ENCODE measurements at places on chromosomes 13 and 19.

DNA sequence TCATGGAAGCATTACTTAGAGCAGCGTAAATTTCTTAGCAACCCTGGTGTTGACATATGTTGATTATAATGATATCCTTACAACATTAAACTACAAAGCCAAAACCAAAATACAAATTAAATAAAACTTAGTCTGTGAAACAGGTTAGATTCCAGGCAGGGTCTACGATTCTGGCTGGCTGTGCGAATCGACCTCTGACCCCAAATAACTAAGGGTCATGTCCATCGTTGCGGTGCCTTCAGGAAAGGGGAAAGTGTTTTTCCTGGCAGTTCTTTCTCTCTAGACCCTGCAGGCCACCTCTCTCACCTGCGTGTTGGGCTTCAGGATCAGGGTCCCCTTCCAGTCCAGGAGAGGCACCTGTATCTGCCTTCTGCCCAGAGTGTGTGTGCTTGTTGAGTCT, 66.2 kb downstream of the ATP11A start:
- DNase-seq, result no peak

DNA sequence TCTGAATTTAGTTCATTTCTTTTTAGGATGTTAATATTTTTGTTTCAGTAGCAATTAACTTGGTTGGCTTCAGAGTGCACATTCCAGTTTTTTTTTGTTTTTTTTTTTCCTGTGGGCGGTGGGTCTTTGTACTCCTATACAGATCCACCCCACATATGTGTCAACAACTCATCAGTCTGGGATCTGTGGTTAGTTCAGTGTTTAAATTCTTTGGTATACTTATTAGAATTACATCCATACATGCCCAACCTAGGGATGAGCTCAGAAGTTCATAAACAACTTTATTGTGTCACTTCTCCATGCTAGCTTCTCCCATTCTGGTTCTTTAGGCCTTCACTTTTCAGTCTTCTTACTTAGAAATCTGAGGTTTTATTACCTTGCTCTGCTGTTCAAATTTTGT, 50.9 kb downstream of the PCCA start:
- no peak for DNase-seq

- no peak for DNase-seq
Measured at GRCh38 chr13:43293008-43293407, 269.6 kb downstream of the DNAJC15 start.

DNA sequence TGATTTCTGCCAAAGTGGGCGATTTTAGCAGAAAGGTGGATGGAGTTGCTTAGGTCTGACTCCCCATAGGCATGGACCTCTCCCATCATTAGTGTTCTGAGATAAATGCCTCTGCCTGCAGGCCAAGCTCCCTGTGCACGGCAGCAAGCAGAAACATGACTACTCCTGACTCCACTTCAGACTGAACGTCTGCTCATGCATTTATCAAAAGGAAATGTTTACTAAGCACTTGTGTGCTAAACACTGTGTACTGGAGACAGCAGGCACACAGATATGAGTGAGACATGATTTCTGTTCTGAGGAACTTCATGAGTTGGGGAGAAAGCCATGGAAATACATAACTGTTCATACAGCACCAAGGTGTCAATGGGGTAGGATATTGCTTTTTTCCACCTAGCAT, 149.6 kb downstream of the MIPEP start:
- no peak for DNase-seq

GRCh38 chr19:47133021-47133471, 2.4 kb downstream of the SAE1 start:
- no peak for DNase-seq

GRCh38 chr13:37657134-37657533, 58.6 kb upstream of the POSTN start:
- DNase-seq, result no peak

GRCh38 chr13:57633950-57634838, 2.6 kb downstream of the PCDH17 start:
- no peak for DNase-seq

Data from CD8-positive, alpha-beta memory T cell (primary cell).